CD8-positive, alpha-beta memory T cell (primary cell): ENCODE measurements at places on chromosomes 16 and 17. TPM values are rescaled to one million over a fixed set of nuclear protein-coding genes. Genes with fewer than 3 reads are reported as not detected.

ENGASE gene
- total RNA-seq: 38.3 TPM

EPOP gene
- total RNA-seq: 50.0 TPM

SGSH gene
- total RNA-seq: 23.2 TPM

ASPHD1 gene
- 1.7 TPM for total RNA-seq

FKBP10 gene
- 1.5 TPM for total RNA-seq

GNAO1 gene
- 2.5 TPM for total RNA-seq

MYH2 gene
- total RNA-seq: not detected

KRTAP4-3 gene
- total RNA-seq: not detected

TBC1D3K gene
- total RNA-seq: not detected

CDK5RAP3 gene
- 184 TPM for total RNA-seq

LCAT gene
- 12.7 TPM for total RNA-seq

TBC1D3G gene
- total RNA-seq: not detected

KRT9 gene
- not detected for total RNA-seq

CPHXL gene
- total RNA-seq: not detected

OSGIN1 gene
- total RNA-seq: 0.83 TPM

KLHL36 gene
- total RNA-seq: 41.2 TPM

FBXL19 gene
- total RNA-seq: 29.2 TPM

SPNS2 gene
- total RNA-seq: 0.49 TPM

LGALS9B gene
- not detected for total RNA-seq

TPPP3 gene
- total RNA-seq: not detected

HES7 gene
- 1.8 TPM for total RNA-seq

CRK gene
- 28.8 TPM for total RNA-seq

SMIM5 gene
- not detected for total RNA-seq

DLG4 gene
- total RNA-seq: 3.5 TPM

TP53TG3 gene
- not detected for total RNA-seq

IRX6 gene
- not detected for total RNA-seq
